ENCODE measurements at places on chromosomes 2 and 18. TPM values are rescaled to one million over a fixed set of nuclear protein-coding genes. Genes with fewer than 3 reads are reported as not detected.

TMEM18 gene
- total RNA-seq, result 19.8 TPM

DNA sequence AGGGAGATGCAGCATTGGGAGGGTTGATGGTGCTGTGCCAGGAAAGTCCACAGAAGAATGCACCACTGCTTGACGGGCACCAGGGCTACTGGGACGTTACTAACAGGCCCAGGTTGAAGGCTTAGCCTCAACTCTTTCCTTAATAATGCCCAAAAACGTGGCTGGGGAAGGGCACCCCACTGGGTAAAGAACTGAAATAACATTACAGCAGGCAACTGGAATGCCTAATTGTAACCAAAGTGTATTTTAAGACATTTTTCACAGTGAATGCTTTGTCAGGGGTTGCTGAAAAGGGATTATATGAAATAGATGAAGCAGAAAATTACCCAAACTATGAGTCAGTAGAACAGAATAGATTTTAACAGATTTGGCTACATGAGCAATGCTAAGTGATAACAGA is 191.3 kb downstream of the CMPK2 start:
- no peak for DNase-seq

DNA sequence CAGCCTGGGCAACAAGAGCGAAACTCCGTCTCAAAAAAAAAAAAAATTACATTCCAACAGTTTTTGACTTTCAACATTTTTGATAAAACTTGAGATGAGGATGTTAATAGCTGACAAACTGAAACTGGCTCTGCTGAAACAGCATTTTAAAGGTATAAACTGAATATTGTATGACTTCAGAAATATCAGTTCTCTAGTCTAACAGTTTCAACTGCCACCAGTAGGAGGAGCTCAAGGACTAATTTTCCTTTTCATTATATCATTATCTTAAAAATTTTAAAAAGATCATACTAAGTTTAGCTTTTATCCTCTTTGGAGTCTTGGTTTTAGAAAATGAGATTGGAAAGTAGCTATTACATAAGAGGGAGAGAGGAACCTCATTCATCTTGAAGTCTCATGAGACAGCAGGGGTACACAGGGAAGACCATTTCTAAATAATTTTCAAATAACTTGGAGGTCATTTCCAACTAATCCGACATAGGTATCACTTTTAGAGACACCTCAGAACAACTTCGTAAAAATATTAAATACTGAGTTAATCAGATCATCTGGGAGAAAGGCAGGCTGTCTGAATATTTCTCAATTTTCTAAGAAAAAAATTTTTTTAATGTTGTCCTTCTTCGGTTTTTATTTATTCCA is 37.6 kb upstream of the MCM6 start:
- DNase-seq, result no peak

DNA sequence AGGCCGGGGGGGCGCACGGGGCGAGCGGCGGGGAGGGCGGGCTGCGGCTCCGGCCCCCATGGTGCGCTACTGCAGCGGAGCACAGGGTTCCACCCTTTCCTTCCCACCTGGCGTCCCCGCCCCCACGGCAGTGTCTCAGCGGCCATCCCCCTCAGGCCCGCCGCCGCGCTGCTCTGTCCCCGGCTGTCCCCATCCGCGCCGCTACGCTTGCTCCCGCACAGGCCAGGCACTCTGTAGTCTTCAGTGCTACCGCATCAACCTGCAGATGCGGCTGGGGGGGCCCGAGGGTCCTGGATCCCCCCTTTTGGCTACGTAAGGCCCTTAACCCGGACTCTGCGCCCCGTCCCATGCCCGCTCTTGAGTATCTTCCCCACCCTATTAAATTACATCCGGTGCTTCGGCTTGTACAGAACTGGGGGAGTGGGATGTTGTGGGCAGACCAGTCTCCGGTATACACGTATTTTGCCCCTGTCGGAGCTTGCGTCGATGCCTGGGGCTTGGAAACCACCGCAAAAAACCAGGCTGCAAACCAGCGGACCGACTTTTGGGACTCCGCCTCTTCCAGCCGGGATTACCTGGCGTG is 598 bp upstream of the WBP1 start:
- no peak for DNase-seq

DNA sequence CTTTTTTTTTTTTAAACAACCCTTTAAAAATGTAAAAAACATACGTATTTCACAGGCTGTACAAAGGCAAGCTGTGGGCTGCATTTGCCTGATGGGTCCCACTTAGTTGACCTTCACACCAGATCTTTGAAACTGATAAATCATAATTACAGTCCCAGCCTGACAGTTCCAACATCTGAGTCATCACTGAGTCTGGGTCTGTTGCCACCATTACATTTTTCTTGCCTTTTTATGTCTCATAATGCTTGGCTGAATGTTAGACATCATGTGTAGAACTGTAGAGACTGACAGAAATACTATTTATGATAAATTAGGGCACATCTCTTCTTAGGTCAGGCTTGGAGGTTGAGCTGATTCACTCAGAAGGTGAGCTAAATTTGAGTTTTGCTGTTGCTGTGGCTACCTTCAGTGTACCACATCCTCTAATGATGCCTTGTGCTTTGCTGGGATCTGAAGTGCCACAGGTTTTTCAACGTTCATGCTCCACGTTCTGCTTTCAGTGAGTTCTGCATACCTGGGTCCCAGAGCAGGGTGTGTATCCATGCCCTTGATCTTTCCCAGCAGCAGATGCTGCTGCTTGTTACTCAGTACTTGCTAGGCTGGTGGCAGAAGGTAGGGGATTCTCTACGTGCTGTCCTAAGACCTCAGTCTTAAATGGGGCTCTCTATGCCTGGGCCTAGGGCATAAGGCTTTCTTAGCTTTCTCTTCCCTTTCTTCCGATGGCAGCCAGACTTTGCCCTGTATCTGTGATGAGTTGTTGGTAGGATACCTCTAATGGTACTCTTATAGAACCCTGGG is 160.6 kb upstream of the SMAD7 start:
- no peak for DNase-seq

Data from mesenteric fat pad (tissue), 1 donor.